ENCODE measurements at places on chromosomes 2 and 18.

GRCh38 chr2:224837558-224837957 is 121.4 kb upstream of the CCDC195 start:
- DNase-seq = peak; percentile 57

DNA sequence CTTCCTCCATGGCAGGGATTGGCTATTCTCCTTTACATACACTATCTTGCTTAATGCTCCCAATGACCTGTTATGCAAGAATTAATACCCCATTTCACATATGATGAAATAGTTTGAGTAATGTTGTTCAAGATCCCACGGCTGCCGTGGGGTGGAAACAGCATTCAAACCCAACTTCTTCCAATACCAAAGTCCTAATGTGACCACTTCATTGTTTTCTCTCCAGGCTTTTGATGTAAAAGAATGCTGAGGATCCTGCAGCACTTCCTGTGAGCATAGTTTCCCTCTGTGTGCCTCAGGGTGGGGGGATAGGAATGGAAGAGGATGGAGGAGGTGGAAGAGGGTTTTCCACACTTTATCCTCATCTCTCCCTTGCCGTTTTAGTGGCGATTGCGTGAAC is 199.4 kb downstream of the IRS1 start:
- DNase-seq = no peak

- no peak for DNase-seq
Measured at GRCh38 chr2:228762565-228762964, 508.5 kb downstream of the PID1 start.

- DNase-seq = no peak
Measured at GRCh38 chr2:199738727-199739412, 112.1 kb downstream of the FTCDNL1 start.

DNA sequence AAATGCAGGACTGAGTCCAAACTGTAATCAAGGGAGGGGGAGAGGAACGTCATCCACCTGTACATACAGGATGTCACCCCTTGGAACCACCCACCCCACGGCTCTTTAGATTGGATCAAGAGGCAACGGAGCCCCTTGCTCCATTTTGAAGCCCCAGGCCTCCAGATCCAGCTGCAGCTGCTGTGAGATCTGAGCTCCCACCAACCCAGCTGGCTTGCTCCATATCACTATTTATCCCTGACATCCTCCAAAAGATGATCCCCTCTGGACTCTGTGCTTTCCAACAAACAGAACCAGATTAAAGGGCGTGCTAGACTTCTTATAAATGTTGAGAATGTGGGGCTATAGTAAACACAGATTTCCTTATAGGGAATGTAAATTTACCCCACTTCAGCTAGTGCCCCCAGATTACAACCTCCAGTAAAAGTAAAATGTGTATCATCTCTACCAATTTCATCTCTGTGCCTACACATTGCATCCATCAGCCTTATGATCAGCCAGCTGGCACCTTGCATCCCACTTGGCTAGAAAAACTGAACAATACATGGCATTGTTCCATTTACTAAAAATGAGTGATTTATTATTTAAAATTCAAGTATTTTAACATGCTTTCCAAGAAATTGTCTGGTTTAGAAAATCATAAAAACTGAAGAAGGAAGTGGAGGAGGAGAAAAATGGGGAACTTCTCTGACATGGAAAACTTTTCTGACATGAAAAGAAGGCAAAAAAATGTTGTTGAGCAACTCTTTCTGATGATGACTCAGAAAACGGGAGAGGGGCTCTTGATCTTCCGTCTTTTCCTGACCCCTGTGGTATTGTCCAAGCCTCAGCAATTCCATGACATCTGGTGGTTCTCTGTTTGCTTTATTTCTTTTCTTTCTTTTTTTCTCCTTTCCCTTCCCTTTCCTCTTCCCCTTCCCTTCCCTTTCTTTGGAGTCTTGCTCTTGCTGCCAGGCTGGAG is 262.6 kb upstream of the THUMPD2 start:
- peak; percentile 42 for DNase-seq

DNA sequence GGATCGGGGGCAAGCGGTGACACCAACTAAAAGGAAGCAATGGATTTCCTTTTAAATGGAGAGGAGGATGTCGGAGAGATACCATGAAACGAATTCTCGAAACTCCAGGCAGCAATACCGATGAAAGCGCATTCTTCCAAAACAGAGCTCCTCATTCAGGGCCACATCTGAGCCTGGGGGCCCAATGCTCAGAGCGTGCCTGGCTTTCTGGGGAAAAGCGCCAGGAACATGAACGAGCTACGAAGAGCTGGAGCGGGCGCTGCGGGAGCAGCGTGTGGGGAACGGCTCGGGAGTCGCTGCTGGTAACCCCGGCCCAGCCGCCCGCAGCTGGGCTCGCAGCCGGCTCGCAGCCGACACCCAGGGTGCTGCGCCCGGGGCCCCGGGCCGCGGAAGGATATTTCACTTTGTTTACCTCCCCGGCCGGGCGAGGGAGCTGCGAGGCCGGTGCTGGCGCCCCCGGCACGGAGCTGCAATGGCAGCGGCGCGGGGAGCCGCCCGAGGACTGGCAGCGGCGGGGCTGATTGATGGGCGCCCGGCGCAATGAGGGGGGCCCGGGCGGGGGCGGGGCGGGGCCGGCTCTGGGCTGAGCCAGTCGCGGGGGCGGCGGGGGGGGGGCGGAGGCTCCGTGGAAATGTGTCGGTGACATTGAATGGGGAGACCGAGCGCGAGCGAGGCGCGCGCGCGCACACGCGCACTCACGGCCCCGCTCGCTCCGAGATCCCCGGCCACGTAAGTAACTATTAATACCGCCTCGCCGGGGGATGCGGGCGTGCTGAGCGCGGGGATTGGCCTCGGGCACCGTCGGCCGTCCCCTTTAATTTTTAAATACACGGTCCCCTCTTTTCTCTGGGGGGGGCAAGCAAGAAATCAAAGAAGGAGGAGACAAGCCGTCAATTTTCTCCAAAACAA is at the start of gene TRIB2:
Gene TRIB2 (plus strand): TSS at position 655 of the 909 bp plus-strand sequence. CDS start 1,372 bp downstream, outside the sequence.
- DNase-seq = peak; percentile 90

GRCh38 chr2:34705551-34706247 is 1106.6 kb upstream of the FAM98A start:
- no peak for DNase-seq

DNA sequence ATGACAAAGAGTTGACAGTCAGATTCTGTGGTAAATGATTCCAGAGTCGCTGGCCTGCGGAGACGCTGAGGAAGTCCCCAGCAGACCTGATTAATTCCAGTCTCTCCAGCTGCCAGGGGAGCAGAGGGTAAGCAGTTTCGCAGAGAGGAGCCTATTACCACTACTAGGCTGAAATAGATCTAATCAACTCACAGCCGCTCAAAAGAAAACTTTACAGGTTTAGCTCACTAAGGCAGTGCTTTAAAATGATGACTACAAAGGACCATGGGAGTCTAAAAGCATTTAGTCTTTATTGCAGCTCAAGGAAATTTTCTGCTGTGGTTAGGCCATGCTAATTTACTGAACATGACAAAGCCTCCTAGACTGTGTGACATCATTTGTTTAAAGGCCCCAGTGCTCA is 445.6 kb upstream of the POU3F3 start:
- DNase-seq = no peak

DNA sequence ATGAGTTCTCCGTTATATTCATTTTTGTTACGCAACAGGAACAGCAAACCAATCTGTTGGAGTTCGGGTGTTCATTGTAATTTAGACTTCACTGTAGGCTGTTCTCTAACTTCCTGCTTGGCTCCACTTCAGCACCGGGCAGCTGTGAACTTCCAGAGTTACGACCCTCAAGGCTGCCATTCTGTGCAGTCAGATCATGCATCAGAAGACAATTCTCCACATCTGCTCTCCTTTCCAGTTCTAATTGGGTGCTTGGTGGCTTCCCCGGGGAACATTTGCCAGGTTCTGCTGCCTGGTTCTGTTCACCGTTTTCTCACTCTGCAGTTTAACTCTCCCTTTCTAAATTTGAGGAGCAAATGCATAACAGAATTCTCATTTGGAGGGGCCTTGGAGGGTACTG is 237.7 kb downstream of the NYAP2 start:
- no peak for DNase-seq

GRCh38 chr18:64929036-64929435 is 780.1 kb upstream of the LINC00305 start:
- DNase-seq = no peak

DNA sequence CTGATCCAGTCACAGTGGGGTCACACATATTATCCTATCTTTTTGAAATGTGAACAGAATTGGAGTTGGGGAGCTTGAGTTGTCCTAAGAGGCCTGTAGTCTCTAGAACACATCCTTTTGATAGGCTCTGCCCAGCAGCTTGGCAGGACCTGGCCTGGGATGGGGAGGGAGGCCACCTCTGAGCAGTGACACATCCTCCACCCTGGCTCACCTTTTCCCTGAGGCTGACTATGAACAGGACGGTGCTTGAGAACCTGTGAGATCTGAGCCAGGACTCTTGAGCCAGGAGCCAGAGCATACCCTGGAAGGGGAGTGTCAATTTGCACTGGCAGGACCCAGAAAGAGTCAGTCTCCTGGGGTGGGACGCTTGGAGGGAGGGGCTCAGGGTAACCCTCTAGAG is 17.7 kb upstream of the ATP6V1B1 start:
- DNase-seq = no peak

- no peak for DNase-seq
Measured at GRCh38 chr2:61247204-61247812, 85.3 kb downstream of the C2orf74 start.

DNA sequence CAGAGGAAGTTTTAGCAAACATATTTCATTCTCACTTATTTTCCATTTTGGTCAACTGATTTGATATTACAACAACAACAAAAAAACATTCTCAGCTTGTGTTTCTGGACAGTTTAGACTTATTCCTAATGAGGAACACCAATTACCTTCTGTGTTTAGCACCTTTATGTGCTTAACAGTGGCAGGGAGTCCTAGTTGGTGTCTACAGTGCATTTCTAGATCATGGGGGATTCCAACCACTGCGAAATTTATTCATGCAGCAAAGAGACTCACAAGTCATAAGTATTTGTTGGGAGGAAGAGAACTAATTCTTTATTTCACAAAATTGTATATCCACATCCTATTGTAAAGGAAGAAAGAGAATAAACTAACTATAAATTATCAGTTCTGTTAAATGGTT is 4.2 kb downstream of the ARHGAP28 start:
- DNase-seq = no peak

GRCh38 chr2:112883669-112884068 is 27.3 kb upstream of the IL37 start:
- no peak for DNase-seq

GRCh38 chr2:67669766-67670165 is 272.6 kb downstream of the ETAA1 start:
- no peak for DNase-seq

DNA sequence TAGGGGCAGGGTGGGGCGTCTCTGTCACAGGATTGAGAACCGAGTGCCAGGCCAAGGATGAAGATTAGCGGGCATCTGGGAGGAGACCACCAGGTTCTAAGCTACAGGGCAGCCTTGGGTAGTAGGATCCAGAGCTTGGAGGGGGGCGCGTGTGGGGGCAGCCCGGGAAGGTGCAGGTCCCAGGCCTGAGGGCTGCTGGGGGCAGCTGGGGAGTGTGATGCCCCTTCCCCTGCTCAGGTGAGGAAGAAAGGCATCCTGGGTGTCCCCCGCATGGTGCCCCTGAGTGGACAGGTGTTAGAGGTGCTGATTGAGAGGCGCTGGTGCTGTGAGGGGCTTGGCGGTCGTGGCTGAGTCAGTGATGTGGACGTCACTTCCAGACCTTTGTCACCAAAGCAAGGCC is 33.9 kb upstream of the MBP start:
- DNase-seq = no peak

DNA sequence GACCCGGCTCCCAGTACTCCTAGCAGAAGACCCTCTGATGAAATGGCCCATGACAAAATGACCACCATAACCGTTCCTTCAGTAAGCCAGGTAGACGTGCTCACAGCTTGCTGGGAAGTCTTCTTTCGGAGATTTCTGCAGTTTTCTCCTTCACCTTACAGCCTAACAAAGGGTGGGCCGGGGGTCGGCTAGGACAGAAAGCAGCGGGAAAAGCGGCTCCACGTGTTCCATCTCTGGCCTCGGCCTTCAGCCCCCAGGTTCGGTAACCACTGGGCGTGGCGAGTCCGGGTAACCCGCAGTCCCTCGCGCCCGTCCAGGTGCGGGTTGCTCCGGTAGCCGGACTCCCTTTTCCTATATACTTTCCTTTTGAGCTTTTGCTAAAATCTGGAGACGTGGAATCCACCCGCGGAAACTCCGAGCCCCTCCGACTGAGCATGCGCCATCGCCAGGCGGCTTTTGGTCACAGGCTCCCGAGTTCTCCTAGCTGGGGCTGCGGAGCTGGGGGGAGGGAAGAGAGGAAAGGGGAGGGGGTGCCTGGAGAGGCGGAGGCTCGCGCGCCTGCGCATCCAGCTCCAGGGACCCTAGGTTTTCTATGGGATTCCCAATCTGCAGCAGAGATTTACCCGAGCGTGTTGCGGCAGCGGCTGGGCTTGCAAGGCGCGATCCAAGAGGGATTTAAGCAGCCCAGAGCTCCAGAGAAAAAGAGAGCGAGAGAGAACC is at the start of gene VSNL1:
Gene VSNL1 (plus strand): TSS at position 604 of the 720 bp plus-strand sequence. CDS start 51,379 bp downstream, outside the sequence.
- DNase-seq = peak; percentile 52

DNA sequence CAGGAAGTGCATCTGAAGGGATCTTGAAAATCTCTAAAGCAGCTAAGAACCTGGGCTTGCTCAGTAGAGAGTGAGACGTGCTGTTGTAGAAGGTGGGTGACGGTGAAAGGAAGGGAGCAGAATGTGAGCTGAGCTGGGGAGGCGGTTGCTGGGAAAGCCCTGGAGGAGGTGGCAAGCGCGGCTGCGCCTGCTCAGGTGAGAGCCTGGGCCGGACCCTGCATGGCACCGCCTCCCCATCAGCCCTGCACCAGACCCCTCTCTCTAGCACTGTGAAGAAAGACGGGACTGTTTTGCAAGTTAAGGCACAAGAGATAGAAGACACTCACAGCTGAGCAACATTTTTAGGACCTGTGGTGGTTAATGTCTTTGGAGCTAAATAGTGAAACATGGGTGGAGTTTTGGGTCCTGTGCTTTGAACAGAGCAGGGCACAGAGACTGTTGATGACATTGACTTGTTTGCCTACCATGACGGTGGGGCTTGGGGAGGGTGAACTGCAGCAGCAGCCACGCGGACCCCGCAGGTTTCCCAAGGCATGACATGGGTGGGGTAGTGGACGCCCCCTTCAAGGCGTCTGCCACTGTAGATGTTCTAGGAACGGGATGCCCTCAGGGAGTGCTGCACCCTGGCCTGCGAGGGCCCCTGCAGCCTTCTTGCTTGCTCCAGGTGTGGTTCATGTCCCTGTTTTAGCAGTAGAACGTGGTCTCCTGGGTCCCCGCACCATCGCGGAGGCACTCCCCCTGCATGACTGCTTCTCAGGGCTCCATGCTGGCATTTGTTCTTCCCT is 245.3 kb downstream of the TSN start:
- no peak for DNase-seq

GRCh38 chr2:205687641-205687956 is 5.3 kb downstream of the NRP2 start:
- DNase-seq = no peak

DNA sequence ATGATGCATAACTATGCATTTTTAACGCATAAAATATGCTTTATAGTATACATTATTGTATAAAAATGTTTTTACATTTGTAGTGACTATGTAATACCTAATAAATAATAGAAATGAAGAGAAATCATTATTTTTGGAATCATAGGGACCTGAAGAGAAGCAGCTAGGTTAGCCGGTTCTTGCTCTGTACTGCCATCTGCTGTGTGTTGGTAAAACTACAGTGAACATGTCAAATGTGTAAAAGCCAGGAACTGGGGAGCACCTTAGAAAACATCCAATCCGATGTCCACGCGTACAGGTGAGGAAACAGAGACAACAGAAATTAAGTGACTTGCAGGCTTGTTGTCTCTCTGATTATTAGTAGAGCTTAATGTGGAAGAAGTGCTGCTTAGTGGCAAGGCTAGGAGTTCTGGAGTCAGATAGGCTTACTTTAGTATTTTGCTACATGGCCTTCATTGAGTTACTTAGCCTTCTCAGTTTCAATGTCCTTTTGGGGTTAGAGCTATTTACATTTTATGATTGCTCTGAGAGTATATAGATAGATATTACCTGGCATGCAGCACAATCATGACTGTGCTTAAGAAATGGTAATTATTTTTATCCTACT is 386.5 kb downstream of the DLGAP1 start:
- peak; percentile 8 for DNase-seq

All from hepatic stellate cell (primary cell).